ENCODE measurements at places on chromosomes 2 and 18. TPM values are rescaled to one million over a fixed set of nuclear protein-coding genes. Genes with fewer than 3 reads are reported as not detected.
A peak's percentile ranks its signal among the peaks of the same experiment; 100 is the strongest.

- DNase-seq: no peak
These were observed 147.2 kb downstream of the DTNA start for GRCh38 chr18:34857320-34857719.

DNA sequence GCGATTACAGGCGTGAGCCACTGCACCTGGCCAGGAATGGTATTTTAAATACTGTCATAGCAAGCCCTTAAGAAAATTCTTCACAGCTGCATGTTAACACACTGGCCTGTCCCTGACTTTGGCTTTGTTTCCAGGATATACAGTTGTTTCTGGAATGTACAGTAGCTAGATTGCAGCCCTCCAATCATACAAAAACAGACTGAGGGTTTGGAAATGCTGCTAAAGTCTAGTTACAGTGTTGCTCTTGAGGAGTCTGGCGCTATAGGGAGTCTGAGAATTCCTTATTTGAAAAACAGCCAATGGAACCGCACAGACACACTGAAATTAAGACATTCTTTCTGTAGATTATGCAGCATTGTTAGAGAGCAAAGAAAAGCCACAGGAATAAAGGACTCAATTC, 37.7 kb downstream of the STON1 start:
- no peak for DNase-seq

MC5R gene
- not detected for total RNA-seq

- DNase-seq: no peak
These were observed 480.5 kb upstream of the ZEB2 start for GRCh38 chr2:145000376-145000775.

PLGLB1 gene
- total RNA-seq: 1.3 TPM

DNA sequence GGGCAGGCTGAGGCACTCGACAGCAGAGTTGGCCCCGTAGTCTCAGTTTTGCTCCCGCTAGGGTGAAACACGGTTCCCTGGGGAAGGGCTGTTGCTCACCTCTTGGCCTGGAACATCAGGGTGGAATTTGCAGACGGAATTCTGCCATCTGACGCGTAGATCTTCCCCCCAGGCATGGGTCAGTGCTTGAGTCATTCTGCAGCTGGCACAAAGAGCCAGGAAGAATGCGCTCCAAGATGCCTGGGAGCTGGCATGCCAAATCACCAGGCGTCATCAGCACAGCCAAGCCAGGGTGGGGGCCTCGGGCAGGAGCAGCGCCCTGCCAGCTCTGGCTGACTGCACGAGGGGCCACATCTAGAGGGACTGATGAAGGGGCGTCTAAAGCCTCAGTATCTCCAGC, 42.7 kb downstream of the ODC1 start:
- peak; percentile 69 for DNase-seq

DNA sequence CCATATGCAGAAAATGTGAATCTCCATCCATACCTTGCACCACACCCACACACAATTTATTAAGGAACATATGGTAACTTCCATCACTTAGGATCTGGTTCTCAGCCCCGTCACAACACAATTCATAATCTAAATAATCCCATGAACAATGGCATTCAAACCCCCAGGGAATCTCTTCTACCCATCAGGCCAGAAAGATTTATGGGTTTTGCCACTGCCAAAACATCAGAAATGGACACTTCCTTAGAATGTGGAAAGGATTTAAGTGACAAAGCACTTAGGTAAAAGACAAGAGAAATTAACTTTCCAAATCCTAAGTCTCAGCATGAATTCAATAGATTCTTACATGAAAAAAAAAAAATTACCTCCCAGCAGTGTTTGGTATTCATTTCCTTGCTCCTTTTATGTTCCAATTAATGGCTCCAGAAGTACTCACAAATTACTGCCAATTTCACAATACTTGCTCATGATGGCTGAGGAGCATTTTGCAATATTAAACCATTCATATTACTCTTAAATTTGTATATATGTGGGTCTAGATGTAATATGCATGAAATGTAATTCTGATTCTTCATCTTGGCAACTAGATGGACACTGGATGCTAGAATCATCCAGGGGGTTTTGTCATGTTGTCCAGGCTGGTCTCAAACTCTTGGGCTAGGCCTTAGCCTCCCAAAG, 56.5 kb upstream of the TMEM247 start:
- no peak for DNase-seq

ANKRD30B gene
- total RNA-seq: 0.70 TPM

- DNase-seq: no peak
These were observed 11.7 kb upstream of the NCL start for GRCh38 chr2:231475965-231476364.

GRCh38 chr2:216700781-216701180, 5.4 kb upstream of the IGFBP5 start:
- DNase-seq: no peak

DNA sequence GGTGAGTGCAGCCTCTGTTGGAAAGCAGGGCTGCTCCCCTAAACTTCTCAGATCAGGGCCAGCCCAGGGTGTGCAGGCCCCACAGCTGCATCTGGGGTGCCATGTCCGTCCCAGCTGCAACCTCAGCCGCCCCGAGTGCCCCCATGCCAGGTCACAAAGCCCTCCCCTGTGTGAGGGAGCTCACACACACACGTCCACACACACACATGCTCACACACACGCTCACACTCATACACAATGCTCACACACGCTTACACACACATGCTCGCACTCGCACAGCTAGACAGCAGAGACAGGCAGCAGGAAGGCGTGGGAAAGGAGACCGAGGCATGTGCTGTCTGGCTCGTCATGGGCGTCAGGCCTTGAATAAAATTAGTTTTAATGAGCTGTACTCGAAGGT, 55.4 kb downstream of the ADI1 start:
- DNase-seq: no peak

GRCh38 chr18:74172697-74173433, 24.5 kb downstream of the TIMM21 start:
- DNase-seq: no peak

GRCh38 chr2:55565613-55566012, 46.1 kb downstream of the CFAP36 start:
- no peak for DNase-seq

DNA sequence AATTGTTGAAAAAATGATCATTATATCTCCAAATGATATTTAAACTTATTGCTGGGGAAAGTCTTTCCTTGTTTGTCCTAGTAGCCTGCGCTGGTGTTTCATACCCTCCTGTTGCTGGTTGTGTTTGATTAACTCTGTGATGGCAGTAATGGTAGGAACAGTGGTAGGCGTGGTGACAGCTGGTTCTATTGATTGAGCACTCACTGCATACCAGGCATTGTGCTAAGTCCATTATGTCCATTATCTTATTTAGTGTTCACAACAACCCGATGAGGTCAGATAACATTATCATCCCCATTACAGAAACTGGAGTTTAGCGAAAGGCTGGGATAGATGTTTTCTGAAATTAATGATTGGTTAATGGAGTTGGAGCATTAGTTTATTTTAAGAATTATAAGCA, 77.8 kb upstream of the STON1 start:
- DNase-seq: no peak

GRCh38 chr2:189581354-189582139, 961 bp upstream of the SLC40A1 start:
- no peak for DNase-seq

DCDC2C gene
- not detected for total RNA-seq

GRCh38 chr2:120318626-120319025, 27.3 kb upstream of the INHBB start:
- no peak for DNase-seq

- DNase-seq: no peak
These were observed 35.5 kb upstream of the YWHAQ start for GRCh38 chr2:9666306-9666705.

DNA sequence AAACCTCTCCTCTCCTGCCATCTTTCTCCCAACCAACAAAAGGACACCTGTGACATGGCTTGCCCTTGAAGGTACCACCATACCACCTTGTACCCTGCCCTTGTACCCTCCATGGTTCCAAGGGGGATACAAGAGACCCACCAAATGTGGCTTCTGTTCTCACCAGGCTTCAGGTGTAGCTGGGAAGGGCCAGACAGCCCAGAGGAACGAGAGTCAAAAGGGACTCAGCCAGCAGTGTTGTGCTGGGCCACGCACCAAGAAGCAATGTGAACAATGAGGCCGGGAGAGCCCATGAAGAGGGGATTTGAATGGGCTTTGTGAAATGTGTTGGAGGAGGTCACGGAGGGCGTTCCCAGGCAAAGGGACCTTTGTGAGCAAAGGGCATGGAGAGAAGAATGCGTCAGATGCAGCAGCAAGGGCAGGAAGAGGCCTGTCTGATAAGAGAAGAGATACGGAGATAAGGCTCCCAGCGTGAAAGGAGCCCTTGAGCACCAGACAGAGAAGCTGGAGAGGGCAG, 48.6 kb downstream of the PLB1 start:
- no peak for DNase-seq

GRCh38 chr2:6372317-6372901, 493.3 kb downstream of the CMPK2 start:
- no peak for DNase-seq

ICOS gene
- total RNA-seq: not detected

PROM2 gene
- total RNA-seq: 4.8 TPM

GRCh38 chr18:63374540-63374939, 7.5 kb upstream of the KDSR start:
- DNase-seq: no peak

DNA sequence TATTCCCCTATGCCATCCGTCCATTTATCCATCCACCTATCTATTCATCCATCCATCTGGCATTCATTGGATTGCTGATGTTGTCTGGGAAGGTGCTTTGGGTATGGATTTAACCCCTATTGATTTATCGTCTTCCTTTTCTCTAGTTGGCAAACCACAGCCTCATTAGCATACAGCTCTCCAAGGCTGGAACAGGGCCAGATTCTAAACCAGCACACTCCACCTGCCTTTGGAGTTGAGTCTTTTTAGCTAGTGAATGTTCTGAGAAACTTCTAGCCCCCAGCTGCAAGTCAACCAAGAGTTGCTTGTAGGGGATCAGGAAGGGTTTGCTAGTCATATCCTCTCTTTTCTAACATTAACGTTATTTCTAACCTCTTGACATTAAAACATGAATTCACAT, 90.7 kb downstream of the NRP2 start:
- DNase-seq: no peak

CHRNG gene
- total RNA-seq: not detected

DNA sequence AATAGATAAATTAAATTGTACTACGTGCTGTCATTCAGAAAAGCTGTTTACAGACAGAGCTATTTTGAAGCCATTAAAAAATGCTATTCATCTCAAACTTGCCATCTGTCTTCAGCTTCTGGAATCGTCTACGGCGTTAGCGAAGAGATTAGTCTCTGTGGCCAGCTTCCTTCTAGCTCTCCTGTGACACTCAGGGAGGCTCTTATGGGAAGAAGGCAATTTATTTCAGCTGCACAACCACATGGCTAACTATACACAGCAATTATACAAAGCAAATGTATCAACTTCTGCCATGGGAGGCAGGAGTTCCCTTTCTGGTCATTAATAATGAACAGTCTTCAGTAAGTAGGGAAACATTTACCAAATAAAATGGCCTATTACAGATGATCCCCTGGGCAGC, 6.3 kb downstream of the CTAGE1 start:
- DNase-seq: no peak

DPYSL5 gene
- not detected for total RNA-seq

DNA sequence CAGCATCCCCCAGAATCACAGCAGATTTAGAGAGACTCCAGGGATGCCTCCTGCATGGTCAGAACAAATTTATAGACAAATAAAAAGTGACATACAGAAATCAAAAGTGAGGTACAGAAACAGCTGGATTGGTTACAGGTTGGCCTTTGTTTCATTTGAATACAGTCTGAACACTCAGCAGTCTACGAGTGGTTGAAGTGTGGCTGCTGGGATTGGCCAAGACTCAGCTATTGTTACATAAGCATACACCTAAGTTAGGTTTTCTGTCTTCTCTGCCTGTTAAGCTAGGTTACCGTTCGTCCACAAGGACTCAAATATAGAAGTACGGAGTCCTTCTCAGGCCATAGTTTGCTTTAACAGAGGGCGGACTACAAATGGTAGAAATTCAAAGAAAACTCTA, 262.4 kb upstream of the SLC14A2 start:
- no peak for DNase-seq

DNA sequence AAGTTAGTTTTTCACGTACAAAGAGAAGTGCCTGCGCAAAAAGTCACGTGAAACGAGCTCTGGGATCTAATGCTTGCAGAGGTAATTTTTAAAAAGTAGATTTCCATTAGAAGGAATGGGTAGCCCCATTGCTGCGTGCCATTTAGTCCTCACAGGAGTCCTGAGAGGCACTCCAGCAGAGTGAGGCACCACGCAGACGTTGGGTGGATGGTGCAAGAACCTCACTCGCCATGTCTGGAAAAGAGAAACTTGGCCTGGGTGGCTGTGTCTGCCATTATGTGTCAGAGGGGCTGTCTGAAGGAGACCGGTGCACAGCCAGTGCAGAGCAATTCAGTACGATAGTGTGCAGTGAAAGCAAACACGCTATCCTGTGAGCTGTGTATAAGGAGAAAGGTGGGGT, 1.8 kb upstream of the HDAC4 start:
- DNase-seq: no peak

- no peak for DNase-seq
These were observed 75.4 kb upstream of the MAP4K3 start for GRCh38 chr2:39512434-39512935.

EIF5B gene
- 36.7 TPM for total RNA-seq

C2orf72 gene
- total RNA-seq: 0.29 TPM

- DNase-seq: no peak
These were observed 46.6 kb upstream of the AMMECR1L start for GRCh38 chr2:127932199-127932876.
